ENCODE measurements at places on chromosomes 6 and 20.

DNA sequence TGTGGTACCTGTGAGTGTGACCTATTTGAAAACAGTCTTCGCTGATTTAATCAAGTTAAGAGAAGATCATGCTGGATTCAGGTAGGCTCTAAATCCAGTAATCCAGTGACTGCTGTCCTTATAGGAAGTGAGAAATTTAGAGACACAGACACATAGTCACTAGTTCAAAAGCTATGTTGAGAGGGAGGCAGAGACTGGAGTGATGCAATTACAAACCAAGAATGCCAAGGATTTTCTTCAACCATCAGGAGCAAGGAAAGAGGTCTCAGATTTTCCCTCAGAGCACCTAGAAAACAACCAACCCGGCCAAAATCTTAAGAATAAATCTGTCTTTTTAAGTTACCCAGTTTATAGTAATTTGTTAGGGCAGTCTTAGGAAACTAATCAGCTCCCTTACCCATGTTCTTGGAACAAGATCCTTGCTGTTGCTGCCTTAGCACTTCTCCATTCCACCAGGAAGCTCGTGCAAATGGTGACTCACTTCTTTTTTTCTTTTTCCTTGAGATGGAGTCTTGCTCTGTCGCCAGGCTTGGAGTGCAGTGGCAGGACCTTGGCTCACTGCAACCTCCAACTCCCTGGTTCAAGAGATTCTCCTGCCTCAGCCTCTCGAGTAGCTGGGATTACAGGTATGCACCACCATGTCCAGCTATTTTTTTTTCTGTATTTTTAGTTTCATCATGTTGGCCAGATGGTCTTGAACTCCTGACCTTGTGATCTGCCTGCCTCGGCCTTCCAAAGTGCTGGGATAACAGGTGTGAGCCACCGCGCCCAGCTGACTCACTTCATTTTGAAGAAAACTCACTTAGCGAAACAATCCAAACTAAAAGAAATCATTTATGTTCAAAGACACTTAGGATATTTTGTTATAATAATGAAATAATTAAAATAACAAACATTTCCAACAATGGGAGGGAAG is 34.4 kb upstream of the ZNF184 start:
- no peak for DNase-seq

GRCh38 chr6:32906539-32906938 is 34.3 kb downstream of the HLA-DMB start:
- DNase-seq: no peak

DNA sequence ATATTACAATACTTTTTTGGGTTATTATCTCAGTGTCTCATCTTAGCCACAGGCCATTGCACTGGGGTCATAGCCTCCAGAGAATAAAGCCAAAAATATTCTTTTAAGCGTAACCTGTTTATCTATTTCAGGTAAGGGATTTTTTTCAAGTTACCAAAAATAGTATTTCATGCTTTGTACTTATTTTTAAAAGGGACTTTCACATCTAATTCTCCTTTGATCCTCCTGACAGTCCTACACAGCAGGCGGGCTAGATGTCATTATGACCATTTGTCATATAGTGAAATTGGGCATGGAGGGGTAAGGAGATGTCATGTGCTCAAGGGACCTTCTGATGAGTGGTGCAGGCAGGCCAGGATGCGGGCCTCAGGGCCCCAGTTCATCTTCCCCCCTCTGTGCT is 68.9 kb downstream of the TBC1D7 start:
- DNase-seq: no peak

- DNase-seq: no peak
These were observed at the start of gene APOBEC2 for GRCh38 chr6:41053041-41053440. Gene APOBEC2, plus strand, starts transcription at chr6:41053202. Its CDS starts 146 bp downstream, at chr6:41053348.

DNA sequence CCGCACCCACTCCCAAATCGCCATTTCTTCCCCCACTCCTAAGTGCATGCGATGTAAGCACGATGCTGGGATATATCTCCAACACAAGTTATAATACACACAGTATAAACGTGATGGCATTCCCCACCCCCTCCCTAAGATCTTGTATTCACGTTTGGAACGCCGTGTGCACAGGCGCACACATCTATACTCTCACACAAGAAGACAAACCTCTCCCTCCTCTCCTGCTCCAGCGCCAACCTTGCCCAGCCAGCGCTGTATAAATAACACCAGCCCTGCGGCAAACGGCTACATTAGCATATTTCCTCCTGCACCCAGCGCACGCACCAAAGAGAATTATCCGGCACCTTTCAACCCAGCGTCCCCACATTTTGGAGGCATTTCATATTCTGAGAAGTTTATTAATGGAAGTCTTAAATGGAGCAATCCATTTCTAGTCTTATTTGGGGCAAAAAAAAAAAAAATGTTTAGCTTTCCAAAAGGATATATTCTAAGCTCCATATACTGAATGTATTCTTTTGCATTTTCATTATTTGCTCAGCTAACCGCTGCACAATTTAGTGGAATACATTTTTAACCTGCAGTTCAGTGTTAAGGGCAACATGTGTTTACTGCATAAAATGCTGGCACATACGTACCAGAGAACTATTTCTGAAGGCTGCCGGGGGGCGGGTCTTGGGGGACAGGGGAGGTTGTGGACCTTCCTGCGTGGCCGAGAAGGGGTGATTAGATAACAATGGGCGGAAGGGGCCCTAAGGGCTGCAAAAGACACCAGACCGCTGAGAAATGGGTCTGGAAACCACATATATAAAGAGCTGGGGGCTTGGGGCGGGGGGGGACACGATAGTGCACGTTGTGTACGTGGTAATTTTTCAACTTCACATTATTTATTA is 1.1 kb upstream of the SLC22A23 start:
- DNase-seq: peak; percentile 37

- no peak for DNase-seq
These were observed 144.1 kb upstream of the PTCHD4 start for GRCh38 chr6:48255094-48255493.

- DNase-seq: no peak
These were observed 51.5 kb downstream of the AIG1 start for GRCh38 chr6:143112084-143112768.

DNA sequence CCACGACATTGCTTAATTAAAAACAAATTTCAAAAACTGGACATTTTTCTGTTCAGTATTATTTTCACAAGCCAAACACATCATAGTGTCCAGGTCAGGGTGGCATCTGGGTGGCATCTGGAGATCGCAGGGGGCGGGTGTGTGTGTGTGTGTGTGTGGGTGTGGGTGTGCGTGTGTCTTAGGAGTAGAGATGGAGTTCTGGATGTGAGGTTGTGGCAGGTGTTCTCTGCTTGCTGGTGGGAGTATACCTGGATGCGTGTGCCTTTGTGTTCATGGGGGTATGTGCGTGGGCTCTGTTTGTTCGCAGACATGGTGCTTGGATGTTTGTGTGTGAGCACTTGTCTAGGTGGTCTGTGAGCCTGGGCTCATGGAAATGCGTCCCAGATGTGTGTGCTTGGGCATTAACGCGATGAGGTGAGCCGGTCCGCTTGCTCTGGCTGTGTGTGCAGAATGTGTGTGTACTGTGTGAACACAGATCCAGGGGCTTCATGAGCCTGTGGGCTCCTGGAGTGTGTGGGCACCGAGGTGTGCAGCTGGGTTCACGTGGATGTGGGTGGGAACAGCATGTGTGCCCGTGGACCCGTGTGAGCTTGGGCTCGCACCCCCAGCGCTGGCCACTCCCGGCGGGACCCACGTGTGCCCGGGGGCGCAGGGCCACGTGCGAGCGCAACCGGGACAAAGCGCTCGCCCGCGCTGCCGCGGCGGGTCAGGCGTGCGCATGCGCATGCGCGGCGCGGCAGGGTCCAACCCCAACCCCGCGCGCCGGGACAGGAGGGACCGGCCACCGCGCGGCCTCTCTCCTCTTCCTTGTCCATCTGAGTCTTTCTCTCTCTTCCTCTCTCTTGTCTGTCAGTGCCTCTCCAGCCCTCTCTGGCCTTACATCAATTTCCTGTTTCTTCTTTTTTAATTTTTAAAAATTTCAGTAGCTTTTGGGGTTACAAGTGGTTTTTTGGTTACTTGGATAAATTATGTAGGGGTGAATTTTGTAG is 60.4 kb downstream of the SRC start:
- DNase-seq: no peak

DNA sequence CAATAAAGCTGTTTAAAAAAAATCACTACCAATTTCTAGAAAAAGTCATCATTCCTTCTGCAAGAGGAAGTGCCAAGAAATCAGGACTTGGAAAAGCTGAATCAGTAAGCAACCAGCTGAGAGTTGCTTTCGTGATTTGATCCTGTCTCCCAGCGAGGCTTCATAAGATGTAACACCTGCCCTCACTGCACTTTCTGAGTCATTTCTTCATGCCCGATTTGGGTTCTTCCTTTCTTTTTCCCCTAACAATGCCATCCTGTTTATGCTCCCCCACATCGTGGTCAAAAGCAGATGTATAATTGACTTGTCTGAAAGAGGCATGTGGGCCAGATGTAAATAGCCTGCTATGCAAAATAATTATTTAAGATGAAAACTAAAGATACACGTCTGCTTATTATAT is 52.1 kb downstream of the RIPOR2 start:
- no peak for DNase-seq

DNA sequence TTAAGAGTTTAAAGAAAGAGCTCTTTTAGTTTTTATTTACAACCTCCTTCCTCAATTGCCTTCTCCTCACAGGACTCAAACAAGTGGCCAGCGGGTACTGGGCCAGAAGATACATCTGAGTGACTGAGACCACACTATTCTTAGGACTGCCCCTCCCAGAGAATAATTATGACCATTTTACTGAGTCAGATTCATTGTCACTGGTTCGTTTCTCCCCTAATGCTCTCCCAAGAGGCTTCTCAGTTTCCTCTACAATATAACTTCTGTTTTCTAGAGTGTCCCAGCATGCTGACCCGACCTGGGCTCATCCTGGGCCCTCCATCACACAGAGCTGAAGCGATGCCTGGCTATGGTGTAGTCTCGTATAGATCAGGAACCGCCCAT is 279.9 kb downstream of the CD83 start:
- DNase-seq: no peak

DNA sequence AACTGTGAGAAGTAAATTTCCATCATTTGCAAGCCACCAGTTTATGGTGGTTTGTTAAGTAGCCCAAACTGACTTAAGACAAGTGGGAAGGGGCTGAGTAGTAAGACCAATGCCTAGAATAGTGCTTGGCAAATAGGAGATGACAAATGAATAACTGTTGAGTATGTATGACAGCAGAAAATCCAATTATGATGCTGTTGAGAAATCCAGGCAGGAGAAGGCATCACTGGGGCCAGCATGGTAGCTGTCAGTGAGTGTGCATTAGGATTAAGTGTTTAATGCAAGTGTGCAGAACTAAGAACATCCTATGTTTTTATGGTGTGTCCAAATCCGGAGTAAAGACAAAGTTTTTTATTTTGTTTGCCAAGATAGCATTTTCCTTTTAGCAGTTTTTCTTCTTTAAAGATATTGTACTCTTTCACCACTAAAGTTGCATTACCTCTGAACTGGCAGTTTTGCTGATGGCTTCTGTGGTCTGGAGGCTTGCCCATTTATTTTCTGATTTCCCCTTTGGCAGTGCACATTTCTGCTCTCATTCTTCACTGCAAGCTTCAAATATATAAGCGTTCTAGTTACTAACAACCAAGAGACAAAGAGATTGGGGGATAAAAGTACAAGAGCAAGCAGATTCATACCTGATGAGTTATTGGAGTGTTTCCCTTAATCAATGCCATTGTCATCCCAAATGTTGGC is 289.7 kb downstream of the KCNQ5 start:
- DNase-seq: no peak

DNA sequence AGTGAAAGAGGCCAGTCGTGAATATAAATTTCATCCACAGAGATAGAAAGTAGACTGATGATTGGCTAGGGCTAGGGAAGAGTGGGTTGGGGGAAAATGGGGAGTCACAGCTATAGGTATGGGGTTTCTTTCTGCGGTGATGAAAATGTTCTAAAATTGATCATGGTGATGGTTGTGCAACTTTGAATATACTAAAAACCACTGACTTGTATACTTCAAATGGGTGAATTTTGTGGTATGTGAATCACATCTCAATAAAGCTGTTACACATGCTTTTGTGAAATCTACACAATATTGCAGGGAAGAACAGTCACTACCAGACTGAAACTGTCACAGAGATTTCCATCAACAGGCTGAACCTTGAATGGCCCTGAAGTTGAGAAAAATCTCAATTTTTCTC is 61.5 kb downstream of the LYRM4 start:
- DNase-seq: no peak

- no peak for DNase-seq
These were observed 4.0 kb upstream of the FRMD1 start for GRCh38 chr6:168082860-168083513.

GRCh38 chr6:142945049-142945445 is at the start of gene HIVEP2:
Gene HIVEP2, minus strand, starts transcription at chr6:142945176. Its CDS starts 170,438 bp downstream, at chr6:142774738.
- DNase-seq: peak; percentile 70

DNA sequence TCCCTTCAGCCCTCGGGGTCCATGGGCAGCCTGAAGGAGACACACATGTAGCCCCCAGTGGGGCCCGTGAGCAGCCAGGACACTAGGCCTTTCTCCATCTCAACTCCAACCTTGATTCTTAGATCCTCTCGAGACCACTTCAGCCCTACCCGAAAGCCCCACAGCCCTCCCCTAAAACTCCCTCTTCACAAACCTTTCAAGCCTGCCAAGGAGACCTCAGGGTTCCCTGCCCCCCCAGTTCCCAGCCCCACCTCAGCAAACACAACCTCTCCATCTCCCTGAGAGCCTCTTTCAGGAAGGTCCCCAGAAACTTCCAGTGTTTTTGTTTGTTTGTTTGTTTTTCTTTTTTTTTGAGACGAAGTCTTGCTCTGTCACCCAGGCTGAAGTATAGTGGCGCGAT is 11.1 kb downstream of the COL11A2 start:
- no peak for DNase-seq

- no peak for DNase-seq
These were observed 201.0 kb upstream of the FLRT3 start for GRCh38 chr20:14538433-14538832.

GRCh38 chr6:9710574-9710973 is 704.3 kb downstream of the TFAP2A start:
- DNase-seq: no peak

GRCh38 chr20:36775826-36776225 is 2.3 kb upstream of the DSN1 start:
- DNase-seq: no peak

DNA sequence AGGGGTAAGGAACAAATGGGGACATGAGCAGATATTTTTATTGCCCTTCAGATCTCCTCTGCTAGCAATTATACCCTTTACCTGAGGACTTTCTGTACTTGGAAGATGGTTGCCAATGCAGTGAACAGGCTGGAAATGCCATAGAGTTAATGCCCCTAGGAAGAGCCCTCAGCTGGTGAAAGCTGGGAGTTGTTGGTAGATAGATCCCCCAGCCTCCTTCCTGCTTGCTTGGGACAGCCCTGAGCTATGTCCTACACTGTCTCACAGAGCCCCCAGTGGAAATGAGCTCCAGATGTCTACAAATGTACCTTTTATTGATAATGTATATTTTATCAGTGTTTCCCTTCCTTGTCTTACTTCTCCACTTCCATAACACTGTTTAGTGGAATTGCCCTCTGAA is 87.6 kb upstream of the PAK5 start:
- DNase-seq: no peak

DNA sequence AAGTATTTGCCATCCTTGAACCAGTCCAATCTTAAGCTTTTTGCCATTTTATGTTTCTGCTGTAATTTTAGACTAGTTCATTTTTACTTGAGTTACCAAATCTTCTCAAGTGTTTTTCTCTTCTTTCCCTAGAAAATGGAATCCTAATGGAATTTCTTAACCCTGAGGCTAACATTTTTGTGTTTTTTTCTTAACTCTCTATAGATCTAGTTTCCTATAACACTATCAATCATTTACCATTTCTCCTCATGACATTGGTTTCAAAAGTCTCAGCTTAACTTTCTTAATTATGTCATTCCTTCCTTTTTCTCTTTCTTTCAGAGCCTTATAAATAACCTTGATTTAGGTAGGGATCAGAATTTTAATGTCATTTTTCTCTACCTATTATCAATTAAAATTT is 54.8 kb downstream of the SENP6 start:
- DNase-seq: no peak

Data from C1 segment of cervical spinal cord (tissue), 14 donors.